ENCODE measurements at places on chromosomes 6 and 20.

DNA sequence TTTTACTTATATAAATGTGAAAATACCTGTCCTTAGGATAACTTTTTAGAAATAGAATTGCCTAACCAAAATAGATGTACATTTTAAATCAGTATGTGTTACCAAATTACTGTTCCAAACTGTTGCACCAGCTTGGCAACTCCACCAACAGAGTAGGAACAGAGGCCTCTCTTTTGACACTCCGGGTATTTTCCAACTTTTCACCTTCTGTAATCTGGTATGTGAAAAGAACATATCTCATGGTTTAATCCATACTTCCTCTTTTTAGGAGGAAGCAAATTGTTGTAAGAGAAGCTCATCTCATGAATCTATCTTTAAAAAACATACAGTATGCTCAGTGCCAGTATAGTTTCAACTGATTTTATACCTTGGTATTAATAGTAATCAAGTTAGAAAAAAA is 24.9 kb downstream of the RNF144B start:
- no peak for DNase-seq

GRCh38 chr20:35776513-35777101 is 4.8 kb downstream of the PHF20 start:
- no peak for DNase-seq

DNA sequence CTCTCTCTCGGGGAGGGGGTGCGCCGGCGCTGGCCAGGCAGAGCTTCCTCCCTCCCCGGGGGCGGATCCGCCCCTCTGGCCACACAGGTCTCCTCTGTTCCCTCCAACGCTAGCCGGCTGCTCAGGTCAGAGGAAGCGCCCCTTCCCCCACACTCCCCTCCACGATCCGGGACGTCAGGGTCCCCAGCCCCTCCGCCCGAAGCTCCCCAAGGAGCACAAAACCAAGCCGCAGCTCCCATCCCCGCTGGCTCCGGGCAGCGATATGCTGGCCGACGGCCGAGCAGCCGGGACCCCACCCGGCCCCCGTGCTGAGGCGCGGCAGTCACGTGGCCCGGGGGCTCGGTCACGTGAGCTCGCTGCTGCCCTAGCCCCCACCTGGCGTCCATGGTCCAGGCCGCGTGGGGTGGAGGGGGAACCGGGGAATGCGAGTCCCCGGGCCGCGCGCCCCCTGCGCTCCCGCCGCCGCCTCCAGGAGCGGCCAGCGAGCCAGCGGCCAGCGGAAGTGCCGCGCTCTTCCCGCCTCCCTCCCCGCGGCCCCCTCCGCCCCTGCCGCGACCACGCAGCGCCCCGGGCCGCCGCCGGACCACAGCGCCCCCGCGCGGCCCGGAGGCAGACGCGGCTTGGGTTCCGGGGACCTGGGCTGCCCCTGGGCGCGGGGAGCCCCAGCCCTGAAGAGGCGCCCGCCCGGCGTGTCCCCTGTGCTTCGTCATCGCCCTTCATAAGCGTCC is at the start of gene SLC35B2:
TSS of gene SLC35B2 (minus strand) at position 504 of the 728 bp plus-strand sequence. CDS start at position 386, 118 bp downstream.
- peak; percentile 73 for DNase-seq

- no peak for DNase-seq
Measured at GRCh38 chr20:12055161-12055560, 137.5 kb downstream of the BTBD3 start.

DNA sequence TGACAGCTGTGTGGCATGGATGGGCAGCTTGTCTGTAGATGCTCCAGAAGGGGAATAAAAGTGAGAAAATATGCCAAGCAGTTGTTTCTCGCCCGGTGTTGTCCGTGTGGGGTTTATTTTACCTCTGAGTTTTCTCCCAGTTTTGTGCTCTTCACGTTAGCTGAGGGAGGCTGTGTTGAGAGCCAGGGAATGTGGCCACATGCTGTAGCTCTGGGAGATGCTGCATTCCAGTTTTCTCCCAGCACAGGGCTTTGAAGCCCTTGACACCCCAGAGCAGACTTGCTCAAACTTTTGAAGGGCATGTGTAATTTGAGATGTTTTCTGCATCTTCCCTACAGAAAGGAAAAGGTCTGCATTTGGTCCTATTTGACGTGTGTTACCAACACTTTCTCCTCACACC is 67.7 kb downstream of the RREB1 start:
- no peak for DNase-seq

DNA sequence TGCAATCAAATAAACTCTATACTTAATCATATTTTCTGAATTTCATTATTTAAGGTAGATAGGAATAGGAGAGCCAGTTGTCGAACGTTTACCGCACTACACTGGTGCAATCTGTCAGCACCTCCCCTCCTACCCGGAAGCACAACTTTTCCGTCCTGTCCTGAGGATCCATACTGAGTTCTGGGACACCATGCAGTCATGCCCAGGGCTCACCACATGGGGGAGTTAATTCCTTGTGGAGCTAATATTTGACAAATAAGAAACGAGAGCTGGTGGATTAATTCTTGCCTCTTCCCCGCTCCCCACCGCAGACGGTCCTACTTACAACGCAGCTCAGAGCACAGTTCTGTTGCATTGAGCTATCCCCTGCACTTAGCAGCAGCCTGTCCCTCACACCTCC is 107.7 kb upstream of the RALGAPA2 start:
- DNase-seq: no peak

DNA sequence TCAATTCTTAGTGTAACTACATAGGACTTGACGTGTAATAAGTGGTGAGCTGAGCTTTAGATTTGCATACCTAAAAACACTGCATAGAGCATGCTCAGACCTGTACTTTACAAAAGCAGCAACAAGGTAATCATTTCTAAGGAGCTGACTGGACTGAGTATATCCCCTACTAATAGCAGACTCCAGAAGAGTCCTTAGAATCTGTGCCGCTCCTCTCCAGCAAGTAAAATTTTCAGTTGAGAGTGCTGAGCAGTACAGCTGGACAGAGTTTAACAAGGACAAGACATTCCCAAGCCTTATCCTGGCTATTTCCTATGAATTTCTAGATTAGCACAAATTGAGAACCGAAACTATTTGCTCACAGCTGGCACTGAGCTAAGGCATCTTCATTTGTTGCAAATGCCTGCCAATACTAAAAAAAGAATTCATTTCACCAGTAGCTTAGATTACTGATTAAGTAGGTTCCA is 26.1 kb upstream of the KLHL31 start:
- DNase-seq: no peak

- no peak for DNase-seq
Measured at GRCh38 chr20:58700823-58701222, 8.2 kb downstream of the NPEPL1 start.

- peak; percentile 14 for DNase-seq
Measured at GRCh38 chr20:25196786-25197120, 1.2 kb downstream of the ENTPD6 start.

DNA sequence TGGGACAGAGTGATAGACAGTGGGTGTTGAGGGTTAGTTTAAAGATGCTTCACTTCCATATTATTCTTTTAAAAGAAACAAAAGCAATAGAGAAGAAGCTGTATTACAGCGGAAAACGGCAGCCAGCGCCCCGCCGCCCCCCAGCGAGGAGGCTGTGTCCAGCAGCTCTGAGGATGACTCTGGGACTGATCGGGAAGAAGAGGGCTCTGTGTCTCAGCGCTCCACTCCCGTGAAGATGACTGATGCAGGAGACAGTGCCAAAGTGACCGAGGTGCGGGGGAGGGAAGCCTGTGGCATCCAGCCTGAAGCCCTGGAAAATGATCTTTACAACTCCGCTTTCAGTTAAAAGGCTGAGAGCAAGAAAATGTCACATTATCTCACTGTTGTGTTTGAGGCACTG is 100.2 kb downstream of the FIG4 start:
- no peak for DNase-seq

GRCh38 chr6:32386040-32386439 is 14.3 kb upstream of the TSBP1 start:
- DNase-seq: no peak

- DNase-seq: no peak
Measured at GRCh38 chr20:41650231-41650948, 32.2 kb upstream of the CHD6 start.

- no peak for DNase-seq
Measured at GRCh38 chr6:3719462-3720308, 31.8 kb downstream of the PXDC1 start.

DNA sequence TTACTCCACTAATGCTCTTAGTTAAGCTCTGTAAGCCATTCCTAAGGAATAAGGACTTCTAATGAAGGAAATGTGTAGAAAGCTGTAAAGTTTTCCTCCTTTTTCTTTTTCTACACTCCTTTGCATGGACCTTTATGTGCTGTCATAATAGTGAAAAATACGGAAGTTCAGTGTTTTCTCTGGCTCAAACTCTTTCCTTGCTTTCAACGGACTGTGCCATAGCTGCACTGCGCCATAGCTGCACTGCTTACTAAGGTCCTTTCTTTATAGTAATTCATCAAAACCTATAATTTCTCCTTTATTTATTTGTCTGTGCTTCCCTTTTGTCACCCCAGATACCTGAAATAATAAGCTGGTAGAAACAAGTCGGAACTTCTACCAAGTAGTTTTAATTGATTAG is 67.3 kb downstream of the RNF144B start:
- DNase-seq: no peak

DNA sequence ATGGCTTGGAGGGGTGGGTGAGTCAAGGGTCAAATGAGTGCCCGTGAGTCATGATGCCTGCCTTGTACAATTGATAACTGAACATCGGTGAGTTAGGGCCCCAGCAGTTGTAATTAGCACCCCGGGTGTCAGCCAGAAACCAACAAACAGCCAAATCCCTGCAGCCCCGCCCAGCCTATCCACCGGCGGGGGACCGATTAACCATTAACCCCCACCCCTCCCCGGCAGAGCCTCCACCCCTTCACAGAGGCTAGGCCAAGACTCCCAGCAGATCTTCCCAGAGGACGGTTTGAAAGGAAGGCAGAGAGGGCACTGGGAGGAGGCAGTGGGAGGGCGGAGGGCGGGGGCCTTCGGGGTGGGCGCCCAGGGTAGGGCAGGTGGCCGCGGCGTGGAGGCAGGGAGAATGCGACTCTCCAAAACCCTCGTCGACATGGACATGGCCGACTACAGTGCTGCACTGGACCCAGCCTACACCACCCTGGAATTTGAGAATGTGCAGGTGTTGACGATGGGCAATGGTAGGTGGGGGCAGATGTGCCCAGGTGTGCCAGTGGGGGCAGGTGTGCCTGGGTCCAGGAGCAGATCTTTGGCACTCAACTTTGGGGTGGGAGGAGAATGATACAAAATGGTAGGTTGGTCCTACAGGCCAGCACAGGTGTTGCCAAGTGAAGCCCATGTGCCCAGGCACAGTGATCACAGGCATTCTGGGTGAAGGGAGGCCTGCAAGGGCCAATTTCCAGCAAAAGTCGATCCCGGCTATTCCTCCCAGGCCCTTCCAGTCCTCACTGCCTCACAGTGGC is 45.7 kb downstream of the HNF4A start:
- DNase-seq: no peak

- no peak for DNase-seq
Measured at GRCh38 chr6:29745386-29745785, 22.2 kb downstream of the HLA-F start.

GRCh38 chr6:8108759-8109539 is 6.6 kb upstream of the EEF1E1 start:
- no peak for DNase-seq

DNA sequence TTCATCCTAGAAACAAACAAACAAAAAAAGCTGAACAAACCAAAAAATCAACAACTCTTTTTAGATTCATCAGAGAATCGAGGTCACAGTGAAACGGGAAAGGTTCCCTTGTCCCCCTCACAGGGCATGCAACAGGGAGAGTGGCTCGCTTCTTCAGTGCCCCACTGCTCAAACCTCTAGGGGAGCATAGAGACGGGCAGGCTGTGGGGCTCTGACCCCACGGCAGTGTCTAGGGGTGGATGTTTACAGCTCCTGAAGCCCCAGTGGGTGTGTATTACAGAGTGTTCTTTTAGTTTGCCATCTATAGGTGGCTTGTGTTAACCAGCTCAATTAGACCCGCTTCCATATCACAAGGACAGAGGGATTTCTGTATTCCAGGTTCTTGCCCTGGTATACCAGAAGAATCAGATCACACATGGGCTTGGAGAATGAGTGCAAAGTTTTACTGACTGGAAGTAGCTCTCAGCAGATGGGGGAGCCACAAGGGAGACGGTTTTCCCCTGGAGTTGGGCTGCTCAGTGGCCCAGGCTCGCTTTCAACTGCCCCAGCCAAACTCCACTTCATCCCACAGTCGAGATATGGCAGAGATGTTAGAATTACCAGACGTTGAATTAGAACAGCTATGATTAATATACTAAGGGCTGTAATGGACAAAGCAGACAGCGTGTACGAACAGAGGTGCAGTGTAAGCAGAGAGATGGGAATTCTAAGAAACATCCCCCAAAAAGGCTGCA is 192.6 kb upstream of the CST7 start:
- peak; percentile 3 for DNase-seq
